Activated T-helper 9 cell treated with anti-CD3 and anti-CD28 coated beads, Interleukin-2, amount 50 U/mL, for 16 hours (primary cell): ENCODE measurements at places on chromosomes 3 and 15.

- no peak for DNase-seq
These were observed 31.3 kb upstream of the BCL2L10 start for GRCh38 chr15:52143873-52144272.

- DNase-seq, result no peak
These were observed 49.7 kb downstream of the PDHB start for GRCh38 chr3:58383904-58384303.

DNA sequence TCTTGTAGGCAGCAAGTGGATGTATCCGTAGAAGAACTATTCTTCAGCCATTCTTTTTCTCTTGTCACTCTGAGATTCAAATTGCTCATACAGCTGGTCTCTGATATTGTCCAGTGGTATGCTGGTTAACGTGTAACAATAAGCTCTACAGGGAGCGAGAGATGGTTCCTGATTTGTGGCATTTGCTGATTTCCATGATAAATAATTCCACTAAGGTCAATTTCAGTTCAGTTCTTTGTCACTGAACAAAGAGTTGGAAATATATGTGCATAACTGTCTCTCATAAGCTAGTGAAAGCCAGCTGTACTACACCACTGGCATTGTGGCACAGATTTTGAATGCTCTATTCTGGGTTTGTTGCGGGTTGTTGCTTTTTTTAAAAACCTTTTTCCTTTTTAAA is 131.7 kb downstream of the MTHFS start:
- no peak for DNase-seq

DNA sequence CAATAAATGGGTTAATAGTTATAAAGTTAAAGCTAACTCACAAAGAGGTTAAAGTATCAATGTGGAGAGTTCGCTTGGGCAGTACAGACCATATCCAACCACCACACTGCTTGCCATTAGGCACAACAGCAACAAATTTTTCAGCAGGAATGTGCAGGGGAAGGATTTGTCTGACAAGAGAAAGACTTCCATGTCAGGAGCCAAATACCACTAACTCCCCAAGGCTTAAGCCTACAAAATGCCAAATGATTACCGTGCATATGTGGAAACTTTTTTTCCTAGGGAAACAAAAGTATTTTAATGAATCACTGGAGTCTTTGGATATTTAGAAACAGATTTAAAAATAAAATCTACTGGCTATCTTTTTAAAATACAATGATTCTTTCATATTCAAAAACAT is 8.1 kb downstream of the VGLL3 start:
- no peak for DNase-seq

DNA sequence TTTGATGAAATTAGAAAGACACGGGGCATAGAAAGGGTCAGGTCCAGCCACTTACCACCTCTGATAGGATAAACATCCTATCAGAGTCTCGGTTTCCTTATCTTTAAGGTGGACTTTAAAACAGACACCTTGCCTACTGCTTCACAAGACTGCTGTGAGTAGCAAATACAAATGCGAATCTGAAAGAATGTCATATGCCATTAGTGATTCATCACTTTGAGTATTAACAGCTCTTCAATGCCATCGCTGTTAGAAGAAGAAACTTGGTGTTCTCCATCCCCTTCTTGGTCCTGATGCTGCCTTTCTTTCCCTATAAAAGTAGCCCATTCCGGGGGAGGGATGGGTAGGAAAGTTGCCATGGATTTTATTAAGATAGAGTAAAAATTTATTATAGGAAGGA is 220.2 kb downstream of the RORA start:
- DNase-seq, result no peak

DNA sequence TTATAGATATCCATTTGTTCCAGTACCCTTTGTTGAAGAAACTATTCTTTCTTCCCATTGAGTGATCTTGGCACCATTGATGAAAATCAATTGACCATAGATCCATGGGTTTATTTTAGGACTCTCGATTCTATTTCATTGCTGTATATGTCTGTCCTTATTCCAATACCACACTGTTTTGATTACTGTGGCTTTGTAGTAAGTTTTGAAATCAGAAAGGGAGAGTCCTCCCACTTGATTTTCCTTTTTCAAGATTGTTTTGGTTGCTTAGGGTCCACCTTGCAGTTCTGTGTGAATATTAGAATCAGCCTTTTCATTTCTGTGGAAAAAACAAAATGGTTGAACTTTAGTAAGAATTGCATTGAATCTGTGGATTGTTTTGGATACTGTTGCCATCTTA is 20.6 kb upstream of the IL20RB start:
- no peak for DNase-seq

GRCh38 chr3:49133226-49133951 is 539 bp upstream of the LAMB2 start:
- DNase-seq, result no peak

DNA sequence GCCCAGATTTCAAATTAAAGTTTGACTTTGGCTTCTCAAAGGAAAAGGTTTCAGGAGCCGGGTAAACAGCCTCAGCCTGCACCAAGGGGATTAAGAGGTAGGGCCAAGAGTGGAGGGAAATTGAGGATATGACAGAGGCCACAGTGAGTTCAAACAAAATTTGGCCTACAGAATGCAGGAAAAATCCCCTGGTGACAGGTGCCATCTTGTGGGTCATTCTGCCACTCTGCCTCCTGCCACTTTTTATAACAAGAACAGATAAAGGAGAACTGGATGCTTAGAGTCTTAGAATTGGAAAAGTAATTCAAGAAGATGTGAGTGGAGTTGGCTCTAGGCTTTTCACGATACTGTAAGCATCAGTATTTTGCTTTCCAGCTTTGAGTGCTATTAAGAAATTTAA is 253.2 kb downstream of the NR2F2 start:
- DNase-seq, result no peak

GRCh38 chr3:177195242-177195991 is 1.9 kb downstream of the TBL1XR1 start:
- DNase-seq, result no peak

- no peak for DNase-seq
These were observed 617.1 kb downstream of the NR2F2 start for GRCh38 chr15:96947296-96948229.

DNA sequence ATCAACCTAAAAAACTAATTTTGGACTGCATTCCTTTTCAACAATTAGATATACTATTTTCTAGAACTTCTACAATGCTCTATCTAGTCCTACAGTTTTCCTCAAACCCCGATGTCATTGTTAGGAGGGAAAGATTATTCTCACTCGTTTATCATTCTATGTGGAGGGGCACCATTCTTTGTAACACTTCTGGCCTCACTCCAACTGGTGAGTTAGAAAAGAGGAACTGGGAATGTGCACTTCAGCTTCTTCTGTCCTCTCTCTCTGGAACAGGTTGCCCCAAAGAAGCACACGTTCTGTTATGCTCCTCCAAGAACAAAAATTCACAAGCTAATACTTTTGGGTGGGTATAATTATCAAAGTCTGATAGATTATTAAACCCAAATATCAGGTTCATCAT is 137.9 kb downstream of the UACA start:
- DNase-seq, result no peak

DNA sequence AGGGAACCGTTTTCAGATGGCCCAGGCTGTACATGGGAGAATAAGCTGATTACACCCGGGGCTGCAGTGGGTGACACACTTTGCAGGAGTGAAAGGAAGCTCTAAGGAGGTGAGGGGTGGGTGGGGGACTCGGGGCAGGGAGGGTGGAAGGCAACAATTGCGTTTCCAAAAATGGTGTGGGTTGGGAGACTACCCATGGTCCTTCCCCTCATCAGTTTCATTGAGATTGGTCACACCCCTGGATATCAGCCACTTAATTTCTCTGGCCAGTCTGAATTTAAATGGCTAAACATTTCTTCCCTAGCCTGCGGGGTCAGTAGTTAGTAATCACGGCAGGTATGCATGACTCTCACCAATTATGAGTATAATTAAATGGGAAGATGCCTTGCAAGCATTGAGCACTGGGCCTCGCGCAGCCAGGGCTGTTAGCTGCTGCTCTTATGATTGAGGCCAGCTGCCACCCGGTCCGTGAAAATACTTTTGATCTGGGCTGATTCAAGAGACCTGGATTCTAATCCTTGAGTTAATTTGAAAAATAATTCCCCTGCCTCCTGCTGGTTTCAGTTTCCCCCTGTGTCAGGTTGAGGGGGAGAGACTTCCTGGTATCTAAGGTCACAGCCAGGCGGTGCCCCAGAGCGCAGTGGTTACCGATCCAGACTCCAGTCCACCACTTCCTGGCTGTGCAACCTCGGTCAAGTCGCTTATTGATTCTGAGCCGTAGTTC is 23.3 kb downstream of the SLC6A6 start:
- DNase-seq, result peak; percentile 30

DNA sequence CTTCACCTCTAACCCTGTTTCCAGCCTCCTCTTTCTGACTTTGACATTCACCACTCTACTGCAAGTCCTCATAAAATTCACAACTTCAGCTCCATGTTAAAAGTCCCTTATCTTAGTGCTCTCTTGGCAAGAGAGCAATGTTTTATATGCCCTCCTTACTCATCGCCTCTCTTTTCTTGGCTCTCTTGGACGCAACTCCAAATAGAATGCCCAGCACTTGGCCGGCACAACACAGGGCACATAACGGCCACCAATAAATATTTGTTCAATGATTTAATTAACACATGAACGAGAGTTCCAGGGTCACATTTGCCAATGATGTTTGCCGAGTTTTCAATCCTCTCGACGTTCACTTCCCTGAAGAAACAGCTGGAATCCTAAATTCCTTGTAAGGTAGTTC is 401.4 kb downstream of the ROBO1 start:
- DNase-seq, result no peak

DNA sequence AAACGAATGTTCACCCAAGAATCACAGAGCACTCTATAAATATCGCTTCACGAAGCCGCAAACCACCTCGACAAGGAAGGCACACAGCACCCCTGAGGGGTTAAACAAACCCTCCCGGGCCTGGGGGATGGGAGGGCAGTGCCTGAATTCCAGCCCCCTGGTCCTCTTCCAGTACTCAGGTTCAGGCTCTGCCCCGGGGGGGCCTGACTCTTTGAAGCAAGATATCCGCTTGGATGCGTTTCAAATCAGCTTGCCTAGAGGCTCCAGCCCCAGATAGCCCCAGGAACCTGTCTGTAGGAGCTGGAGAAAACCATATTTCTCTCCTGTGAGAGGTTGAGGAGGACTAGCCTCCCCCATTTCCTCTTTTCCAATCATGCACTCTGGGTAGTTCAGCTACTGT is 194.7 kb downstream of the WNT5A start:
- no peak for DNase-seq

GRCh38 chr3:138082992-138083386 is 32.4 kb downstream of the DZIP1L start:
- DNase-seq, result no peak

GRCh38 chr3:119625451-119626153 is 27.9 kb downstream of the PLA1A start:
- no peak for DNase-seq

GRCh38 chr15:26298659-26299170 is 435.6 kb upstream of the ATP10A start:
- no peak for DNase-seq

DNA sequence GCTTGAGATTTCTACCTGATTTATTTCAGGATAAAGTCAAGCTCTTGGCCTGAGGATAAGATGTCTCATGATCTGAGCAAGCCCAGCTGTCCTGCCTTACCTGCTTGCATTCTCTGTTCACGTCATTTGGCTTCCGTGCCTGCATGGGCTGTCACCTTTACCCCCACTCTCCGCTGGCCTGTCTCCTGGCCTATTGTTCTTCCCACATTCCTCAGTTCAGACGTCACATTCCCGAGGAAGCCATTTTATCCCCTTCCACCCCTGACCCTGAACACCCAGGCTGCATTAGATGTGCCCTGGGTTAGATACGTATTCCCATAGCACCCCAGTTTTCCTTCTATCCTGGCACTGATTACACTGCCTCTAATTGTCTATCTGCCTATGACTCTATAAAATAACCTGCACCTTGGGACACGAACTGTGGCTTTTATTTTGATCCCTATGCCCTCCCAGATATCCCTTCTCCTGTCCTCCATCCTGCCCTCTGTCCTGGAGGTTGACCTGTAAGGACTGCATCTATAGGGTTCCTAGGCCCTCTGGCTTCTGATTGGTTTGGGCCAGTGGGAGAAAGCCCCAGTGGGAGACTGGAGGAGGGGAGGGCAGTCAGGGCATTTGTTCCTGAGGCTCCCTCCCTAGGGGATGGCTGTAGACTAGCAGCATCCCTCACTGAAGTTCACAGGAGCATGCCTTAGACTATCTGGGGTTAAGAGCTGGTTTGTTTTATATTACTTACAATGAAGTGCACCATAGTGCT is 19.2 kb upstream of the UBE2Q2 start:
- no peak for DNase-seq

DNA sequence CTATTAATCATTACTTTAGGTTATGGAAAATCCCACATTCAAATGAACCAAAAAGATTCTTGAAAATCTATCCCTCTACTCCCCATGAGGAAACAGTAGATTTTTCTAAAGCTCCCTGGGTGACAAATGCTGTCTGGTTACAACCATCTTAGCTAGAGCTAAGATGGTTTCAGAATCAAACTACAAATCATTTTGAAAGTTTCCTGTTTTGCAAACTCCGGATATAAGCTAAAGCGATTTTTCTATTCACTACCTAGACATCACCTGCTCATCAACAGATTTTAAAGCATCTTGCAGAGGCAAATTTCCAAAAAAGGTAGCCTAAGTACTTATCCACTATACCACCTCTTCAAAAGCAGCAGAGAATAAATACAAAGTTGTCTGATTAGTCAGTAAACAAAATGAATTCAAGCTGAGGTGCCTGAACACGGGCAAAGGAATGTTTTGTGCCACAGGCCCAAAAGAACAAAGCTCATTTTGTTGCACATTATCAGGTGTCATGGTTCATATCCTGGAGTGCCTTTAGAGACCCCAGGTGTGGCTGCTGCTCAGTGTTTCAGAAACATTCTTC is 204.9 kb downstream of the TNIK start:
- no peak for DNase-seq

DNA sequence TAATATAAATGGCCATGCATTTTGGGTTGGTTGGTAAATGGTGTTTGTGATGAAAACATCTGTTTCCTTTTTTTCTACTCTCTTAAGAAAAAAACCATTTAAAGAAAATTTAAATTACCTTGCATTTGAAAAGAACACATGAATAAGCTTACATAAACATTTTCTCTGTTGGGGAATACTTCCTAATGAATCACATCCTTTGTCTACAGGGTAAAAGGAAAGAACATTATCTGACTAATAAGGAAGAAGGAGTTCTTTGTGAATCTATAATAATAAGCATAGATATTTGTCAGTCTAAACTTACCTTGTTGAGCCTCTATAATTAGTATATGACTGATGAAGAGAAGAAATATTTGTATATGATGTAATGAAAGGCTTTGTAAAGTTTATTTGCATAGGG is 254.1 kb upstream of the ZNF717 start:
- DNase-seq, result no peak

- DNase-seq, result no peak
These were observed 150.9 kb upstream of the ABI3BP start for GRCh38 chr3:101144105-101144504.

GRCh38 chr3:20394243-20394642 is 208.2 kb upstream of the SGO1 start:
- DNase-seq, result no peak

- DNase-seq, result no peak
These were observed 595.2 kb upstream of the TBL1XR1 start for GRCh38 chr3:177792311-177793030.
